ENCODE measurements at places on chromosomes 1 and 21. TPM values are rescaled to one million over a fixed set of nuclear protein-coding genes. Genes with fewer than 3 reads are reported as not detected.

- DNase-seq, result no peak
Measured at GRCh38 chr1:244782056-244782455, 53.4 kb upstream of the COX20 start.

DNA sequence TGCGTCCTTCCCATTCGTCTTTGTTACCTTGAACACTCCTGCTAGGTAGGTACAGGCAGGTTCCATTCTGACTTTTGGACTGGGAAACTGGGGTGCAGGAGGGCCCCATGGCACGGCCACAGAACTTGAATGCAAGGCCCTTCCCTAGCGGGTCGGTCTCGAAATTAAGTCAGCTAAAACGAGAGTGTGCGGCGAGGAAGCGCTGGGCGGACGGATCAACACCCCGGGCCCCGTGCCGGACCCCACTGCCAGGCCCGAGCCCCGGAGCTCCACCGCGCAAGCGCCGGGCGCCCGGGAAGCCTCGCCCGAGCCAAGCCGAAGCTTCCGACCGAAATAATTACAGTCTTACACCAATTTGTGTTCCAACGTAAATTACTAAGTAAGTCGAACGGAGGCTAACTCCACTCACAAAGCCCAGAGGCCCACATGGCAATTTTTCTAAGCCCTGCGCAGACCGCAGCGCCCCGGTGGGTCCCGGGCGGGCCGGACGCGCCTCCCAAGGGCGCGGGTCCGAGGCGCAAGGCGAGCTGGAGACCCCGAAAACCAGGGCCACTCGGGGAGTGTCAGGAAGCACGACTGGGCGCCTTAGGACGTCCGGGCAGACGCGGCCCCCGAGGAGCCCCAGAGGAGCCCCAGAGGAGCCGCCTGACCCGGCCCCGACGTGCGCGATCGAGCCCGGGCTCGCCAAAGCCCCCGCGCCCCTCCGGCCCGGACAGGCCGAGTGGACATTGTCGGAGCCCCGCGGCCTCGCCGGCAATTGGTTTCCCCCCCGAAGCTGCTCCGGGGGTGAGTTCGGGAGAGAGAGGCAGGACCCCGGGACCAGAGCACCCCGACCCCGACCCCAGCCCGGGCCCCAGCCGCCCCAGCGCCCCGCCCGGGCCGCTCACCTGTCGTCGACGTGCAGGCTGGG is 624 bp downstream of the RIPK4 start:
- no peak for DNase-seq

DNA sequence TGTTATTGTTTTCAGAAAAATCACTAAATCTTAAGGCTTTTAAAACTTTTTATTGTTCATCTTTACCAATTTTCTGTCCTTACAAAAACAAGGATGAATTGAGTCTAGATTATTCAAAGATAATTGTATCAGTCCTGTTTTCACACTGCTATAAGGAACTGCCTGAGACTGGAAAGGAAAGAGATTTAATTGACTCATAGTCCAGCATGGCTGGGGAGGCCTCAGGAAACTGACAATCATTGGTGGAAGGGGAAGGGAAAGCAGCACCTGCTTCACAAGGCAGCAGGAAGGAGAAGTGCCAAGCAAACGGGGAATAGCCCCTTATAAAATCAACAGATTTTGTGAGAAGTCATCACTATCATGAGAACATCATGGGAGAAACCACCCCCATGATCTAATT is 455.6 kb upstream of the ZP4 start:
- no peak for DNase-seq

- no peak for DNase-seq
Measured at GRCh38 chr21:34897828-34898227, 151.3 kb downstream of the RUNX1 start.

- DNase-seq, result no peak
Measured at GRCh38 chr1:66333466-66334199, 200.3 kb upstream of the SGIP1 start.

- no peak for DNase-seq
Measured at GRCh38 chr1:25533775-25534409, 9.5 kb upstream of the LDLRAP1 start.

DNA sequence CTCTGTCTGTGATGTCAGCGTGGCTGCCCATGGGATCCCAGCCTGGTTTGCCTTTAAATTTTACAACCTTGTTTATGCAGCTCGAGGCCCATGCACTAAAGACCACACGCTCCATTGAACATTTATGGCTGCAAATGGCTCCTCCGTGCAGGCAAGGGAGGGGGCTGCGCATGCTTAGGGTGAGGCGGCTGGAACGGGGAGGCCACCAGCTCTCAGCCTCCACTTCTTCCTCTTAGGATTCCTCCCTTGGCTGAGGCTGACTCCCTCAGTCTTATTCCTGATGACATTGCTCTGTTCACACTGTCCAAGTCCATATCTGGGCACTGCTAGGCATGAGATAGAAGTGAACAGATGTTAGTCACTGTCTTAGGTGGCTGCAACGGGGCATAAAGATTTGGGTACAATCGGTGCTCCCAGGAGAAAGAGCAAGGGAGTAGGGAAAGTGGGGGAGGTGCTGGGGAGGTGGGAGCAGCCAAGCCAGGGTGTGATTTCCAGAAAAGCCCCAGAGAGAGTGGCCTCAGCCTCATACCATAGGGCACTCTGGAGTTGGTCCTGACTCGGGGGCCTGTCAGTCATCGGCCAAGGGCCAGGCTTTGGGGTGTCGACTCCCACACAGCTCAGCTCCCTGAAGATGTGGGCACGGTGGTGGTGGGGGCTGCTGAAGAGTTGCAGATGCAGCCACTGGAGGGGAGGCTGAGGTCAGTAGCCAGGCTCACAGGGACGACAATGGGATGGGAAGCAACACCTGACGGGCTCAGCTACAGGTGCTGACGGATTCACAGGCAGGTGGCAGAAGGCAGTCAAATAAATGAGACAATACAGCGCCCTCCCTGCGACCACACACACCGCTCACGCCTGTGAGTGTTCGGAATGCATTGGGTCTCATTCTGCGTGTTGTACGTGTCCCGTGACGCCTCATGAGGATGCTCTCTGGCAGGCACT is 37.3 kb upstream of the ACTL8 start:
- DNase-seq, result no peak

GRCh38 chr1:80535466-80535865 is 1265.3 kb upstream of the ADGRL2 start:
- DNase-seq, result no peak

FAM72C gene
- total RNA-seq, result 0.22 TPM

TFF3 gene
- total RNA-seq, result not detected

All from glutamatergic neuron (in vitro differentiated cells).